HS-5 (cell line): ENCODE measurements at places on chromosomes 6 and 20.
A peak's percentile ranks its signal among the peaks of the same experiment; 100 is the strongest.

DNA sequence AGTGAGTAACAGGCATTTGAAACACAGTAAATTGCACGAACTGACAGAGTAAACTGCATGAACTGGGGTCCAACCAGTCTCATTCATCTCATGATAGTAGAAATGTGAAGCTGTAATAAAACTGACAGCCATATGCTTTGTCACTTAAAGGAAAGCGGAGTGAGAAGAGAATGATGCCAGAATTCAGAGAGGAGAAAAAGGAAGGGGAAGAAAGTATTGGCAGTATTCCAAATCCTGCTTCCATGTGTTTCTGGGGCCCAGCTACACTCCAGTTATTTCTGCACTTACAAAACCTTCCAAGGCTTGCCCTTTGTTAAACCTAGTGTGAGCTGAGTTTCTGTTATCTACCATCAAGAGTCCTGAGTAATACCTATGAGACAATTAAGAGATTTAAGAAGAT is 17.2 kb downstream of the SNX14 start:
- DNase-seq, result no peak

GRCh38 chr20:8223091-8223870 is 91.2 kb downstream of the PLCB1 start:
- DNase-seq, result peak; percentile 52

DNA sequence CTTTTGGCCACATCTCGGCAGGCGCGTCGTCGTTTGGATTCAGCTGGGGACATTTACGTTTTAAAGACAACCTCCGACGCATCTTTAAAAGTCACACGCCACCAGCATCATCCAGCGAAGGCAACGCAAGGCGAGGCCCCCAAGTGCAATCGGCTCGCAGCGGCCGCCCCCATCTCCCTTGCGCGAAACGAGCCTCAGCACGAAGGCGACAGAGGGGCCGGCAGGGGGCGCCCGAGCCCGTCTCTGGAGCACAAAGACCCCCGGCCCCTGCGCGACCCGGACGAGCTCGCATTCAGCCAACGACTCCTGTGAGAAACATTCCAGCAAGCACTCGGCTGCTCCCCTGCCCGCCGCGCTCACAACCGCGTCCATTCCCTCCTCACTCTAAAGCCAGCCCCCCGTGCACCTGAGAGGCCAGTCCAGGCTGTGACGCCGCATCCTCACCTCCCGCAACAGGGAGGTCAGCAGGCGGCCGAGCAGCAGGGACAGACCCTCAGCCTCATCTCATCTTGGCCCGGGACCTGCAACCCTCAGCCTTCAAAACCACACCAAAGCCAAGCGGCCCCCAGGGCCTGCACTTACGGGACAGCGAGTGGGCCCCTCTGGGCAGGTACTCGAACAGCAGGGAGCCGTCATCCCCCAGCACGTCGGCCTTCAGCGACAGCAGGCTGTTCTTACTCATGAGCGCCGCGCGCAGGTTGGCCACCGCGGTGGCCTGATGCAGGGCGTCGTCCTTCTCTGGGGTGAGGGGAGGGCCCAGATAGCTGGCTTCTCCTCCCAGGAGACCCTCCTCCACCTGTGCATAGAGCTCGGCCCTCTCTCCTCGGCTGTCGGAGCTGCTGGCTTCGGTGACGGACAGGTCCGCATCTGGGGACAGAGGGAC is 35.8 kb downstream of the SLC2A4RG start:
- DNase-seq, result no peak

DNA sequence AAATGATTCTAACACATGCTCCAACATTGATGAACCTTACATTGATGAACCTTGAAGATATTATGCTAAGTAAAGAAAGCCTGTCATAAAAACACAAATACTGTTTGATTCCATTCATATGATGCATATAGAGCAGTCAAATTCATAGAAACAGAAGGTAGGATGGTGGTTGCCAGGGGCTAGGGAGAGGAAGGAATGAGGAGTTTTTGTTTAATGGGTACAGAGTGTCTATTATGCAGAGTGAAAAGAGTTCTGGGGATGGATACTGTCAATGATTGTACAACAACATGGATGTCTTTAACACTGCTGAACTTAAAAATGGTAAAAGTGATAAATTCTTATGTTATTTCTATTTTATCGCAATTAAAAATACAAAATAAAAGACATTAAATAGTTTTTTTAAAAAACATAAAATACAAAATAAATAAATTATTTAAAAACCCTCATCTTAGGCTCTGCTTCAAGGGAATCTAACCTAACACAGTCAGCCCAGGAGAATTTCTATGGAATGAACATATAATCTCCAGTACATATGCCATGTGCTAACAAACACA is 451.0 kb downstream of the PLCB1 start:
- no peak for DNase-seq

DNA sequence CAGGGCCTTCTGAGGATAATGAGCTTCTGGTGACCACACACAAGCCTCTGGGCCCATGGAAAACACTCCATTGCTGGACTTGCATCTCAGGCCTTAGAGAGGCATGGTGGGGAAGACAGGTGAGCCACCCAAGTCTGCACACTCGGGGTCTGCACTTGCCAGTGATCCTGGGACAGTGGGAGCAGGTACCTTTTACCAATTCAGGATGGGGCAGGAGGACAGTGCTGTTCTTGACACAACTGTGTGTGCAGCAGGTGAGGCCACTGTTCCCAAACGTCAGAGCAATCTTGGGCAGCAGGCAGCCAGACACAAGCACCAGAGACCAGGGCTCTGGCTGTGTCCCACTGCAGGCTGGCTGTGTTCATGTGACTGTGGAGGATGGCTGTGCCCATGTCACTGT is 221.3 kb downstream of the ERMARD start:
- DNase-seq, result no peak

DNA sequence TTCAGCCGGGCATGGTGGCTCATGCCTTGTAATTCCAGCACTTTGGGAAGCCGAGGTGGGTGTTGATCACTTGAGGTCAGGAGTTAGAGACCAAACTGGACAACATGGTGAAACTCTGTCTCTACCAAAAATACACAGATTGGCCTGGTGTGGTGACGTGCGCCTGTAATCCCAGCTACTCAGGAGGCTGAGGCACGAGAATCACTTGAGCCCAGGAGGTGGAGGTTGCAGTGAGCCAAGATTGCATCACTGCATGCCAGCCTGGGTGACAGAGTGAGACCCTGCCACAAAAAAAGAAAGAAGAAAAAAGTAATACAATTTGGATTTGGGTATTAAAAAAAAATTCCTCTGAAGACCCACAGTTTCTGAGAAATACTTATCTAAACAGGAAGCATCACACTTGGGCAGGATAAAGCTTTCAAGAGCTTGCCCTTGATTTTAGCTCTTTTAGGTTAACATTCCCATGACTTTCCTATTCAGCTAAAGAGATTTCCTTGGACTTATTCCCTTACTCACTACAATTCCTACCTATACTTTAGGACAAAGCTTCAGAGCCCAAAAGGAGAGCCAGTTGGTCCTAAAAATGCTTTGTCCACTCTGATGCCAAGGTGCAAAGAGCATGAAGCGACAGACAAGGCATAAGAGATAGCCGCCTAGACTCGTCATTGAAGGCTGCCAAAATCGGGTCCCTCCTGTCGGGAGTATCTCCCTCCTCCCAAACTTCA is 1.9 kb downstream of the ELOVL2 start:
- no peak for DNase-seq

DNA sequence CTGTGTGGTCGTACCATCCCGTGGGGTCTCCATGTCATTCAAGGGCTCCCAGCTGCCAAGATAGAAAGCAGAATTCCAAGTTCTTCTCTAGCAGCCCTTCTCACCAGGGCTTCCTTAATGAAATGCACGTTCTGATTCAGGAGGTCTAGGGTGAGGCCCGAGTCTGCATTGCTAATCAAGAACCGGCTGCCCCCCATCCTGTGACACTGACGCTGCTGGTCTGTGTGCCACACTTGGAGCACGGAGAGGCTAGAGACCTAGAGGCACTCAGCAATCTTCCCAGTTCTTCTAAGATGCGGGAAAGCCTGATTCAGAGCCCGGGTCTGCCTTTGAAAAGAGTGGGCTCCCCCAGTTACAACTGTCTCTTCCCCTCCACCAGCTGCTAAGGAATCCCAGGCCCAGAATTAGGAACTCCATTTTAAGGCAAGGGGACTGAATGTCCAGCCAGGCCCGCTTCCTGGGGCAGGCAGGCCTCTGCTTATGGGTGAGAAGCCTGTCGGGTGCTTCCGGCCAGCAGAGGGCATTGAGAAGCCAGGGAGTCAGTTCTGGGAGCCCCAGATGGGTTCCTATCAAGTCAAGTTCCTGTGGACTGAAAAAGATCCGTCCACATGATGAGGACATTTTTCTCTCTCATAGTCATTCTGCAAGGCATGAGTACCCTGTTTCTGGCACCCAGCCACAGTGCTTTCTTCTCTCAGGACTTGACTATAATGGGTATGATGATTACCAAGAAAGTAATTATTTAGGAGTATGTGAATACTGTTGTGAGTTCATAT is 69.8 kb upstream of the RIN2 start:
- DNase-seq, result peak; percentile 88

DNA sequence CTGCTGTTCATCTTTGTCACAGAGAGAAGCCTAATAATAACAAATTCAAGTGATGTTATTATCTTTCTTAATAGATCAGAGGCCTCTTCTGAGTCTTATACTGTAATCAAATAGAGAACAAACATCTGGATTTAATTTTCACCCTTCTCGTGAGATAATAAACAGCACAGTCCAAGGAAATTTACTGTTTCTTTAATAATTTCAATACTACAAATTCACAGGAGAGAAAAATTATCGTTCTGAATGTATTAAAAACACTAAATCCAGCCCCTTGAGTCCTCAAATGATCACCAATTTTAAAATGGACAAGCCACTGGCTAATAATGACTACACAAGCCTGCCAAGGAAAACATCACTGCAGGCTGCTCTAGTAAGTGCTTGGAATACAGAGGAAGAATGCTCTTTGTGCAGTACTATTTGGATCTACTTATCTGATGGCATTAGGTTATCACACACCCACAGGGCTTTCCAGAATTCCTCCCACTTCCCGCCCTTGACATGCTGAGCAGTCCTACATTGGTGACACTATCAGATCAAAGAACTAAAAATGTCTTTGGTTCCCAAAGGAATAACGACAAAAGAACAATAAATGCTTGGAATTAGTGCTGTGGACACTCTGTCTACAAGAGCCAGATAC is 38.1 kb downstream of the SYNE1 start:
- DNase-seq, result no peak
